Right ventricle myocardium superior (tissue), 1 donor: ENCODE measurements at places on chromosomes 5 and 9. TPM values are rescaled to one million over a fixed set of nuclear protein-coding genes. Genes with fewer than 3 reads are reported as not detected.
A peak's percentile ranks its signal among the peaks of the same experiment; 100 is the strongest.

DNA sequence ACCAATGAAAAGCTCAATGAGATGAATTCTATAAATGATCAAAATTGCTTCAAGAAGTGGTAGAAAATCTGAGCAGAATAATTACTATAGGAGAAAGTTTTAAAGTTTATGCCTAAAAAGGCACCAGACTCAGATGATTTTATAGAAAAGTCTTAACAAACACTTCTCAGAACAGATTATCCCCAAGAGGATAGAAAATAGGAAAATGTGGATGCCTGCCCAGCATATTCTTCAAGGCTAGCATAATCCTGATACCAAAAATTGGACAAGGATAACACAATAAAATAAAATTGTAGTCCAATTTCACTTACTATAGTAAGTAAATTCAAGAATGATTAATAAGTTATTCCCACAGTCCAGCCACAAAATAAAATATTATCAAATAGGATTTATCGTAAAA lies 397.0 kb downstream of the NR2F1-AS1 start:
- no peak for DNase-seq

DNA sequence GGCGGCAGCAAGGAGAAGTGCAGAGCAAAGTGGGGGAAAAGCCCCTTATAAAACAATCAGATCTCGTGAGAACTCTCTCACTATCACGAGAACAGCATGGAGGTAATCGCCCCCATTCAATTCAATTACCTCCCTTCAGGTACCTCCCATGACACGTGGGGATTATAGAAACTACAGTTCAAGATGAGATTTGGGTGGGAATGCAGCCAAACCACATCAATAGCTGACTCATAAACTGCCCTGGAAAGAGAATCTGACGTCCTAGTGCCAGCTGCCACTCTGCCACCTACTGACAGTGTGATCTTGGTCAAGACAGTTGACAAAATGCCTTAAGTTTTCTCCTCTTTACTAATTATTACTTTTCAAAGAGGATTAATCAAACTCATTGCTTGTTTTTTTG lies 128.3 kb downstream of the GPBP1 start:
- DNase-seq, result no peak

The LCN1 gene
- total RNA-seq, result not detected

DNA sequence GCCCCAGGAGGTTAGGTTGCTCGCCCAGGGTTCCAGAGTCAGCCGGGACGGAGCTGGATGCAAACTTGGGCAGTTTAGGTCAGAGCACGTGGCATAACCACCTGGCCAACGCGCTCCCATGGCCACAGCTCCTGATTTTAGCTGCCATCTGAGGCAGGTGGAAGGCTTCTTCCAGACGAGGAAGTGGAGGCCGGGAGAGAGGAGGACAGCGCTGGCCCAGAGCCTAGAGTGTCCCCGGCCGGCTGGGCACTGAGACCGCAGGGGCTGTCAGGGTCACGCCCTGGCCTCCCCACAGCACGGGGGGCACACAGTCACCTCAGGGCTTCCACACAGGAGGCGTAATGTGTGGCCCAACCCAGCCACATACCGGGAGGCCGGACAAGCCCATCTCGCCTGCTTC lies 16.1 kb upstream of the PHYKPL start:
- no peak for DNase-seq

- no peak for DNase-seq
Measured at GRCh38 chr5:14627270-14627669, 37.2 kb upstream of the OTULIN start.

- DNase-seq, result no peak
Measured at GRCh38 chr5:91144491-91145332, 238.4 kb downstream of the ARRDC3 start.

GRCh38 chr5:90767710-90768109 lies 209.1 kb downstream of the ADGRV1 start:
- no peak for DNase-seq

The LCN12 gene
- total RNA-seq, result 2.1 TPM

GRCh38 chr5:134465816-134466240 lies 54.1 kb upstream of the CDKN2AIPNL start:
- DNase-seq, result peak; percentile 95

The PDZD2 gene
- total RNA-seq, result 81.5 TPM

The LHX3 gene
- total RNA-seq, result not detected

- DNase-seq, result no peak
Measured at GRCh38 chr5:179373961-179374505, 28.8 kb upstream of the ADAMTS2 start.
